ENCODE measurements at places on chromosomes 6 and 20.
A peak's percentile ranks its signal among the peaks of the same experiment; 100 is the strongest.

GRCh38 chr20:46640536-46641311 is 10.5 kb downstream of the SLC13A3 start:
- DNase-seq: no peak

GRCh38 chr6:139027620-139028182 is 844 bp upstream of the ABRACL start:
- DNase-seq: peak; percentile 77

- no peak for DNase-seq
Observed at GRCh38 chr6:102485480-102485879, 1092.0 kb downstream of the GRIK2 start.

GRCh38 chr20:58891718-58892140 is 39.2 kb downstream of the GNAS start:
- DNase-seq: peak; percentile 64

DNA sequence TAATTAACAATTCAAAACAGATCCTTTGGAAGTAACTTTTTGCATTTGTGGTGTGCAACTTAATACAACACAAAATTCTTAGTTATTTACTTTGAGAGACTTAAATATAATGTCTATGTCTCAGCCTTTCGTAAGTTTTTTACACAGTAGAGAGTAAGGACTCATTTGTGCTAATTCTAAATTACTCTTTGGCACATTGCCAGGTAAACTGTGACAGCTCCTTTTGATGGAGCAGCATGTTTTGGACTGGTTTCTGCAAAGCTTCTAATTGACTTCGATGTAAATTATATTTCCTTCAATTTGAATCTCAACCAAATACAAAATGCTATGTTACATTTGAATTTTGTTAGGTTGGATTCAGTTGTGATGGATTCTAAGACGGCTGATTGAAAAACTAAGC is 450.7 kb upstream of the OPRM1 start:
- DNase-seq: no peak

DNA sequence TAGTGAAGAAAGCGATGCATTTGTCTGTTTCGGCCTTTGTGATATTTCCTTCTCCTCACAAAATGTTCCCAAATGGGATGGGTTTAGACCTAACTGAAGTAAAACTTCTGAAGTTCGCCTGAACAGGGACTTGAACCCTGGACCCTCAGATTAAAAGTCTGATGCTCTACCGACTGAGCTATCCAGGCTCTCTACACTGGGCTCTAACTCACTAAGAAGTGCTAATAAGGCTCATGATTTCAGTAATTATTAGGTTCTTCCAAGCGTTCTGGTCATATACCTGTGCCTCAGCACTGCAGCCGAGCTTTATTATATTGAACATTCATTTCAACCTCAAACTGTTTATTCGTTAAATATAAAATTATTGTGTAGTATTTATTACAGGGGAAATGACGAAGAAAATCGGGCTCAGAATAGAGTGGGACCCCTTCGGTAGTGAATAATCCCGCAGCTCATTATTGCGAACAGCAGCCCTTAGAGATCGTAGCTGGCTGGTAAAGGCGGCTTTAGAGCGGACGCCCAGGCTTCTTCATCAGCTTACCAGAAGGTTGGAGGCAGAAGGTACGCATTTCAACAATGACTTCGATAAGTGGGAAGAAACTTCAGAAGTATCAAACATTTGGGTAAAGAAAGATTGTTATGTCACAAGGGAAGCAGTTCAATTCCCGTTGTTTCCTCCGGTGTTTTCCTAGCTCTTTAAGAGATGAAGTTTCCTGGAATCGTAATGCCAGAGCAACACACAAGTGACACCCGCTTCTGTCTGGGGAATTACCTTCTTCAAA is 119.0 kb upstream of the ZNF184 start:
- peak; percentile 69 for DNase-seq

DNA sequence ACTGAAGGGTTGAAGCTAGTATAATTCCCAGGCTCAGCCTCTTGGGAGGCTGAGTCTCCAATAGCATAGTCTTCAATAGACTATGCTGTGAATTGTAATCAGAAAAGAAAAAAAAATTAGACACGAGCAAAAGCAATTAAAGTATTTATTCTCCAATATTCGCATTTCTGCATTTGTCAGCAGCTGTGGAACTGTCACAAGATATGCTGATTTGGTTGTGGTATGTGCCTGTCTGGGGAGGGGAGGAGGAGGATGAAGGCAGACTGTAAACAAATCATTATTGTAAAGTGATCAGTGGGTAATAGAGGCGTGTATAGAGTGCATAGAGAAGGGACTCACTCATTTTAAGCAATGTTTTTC is 10.1 kb upstream of the BICRAL start:
- DNase-seq: no peak

DNA sequence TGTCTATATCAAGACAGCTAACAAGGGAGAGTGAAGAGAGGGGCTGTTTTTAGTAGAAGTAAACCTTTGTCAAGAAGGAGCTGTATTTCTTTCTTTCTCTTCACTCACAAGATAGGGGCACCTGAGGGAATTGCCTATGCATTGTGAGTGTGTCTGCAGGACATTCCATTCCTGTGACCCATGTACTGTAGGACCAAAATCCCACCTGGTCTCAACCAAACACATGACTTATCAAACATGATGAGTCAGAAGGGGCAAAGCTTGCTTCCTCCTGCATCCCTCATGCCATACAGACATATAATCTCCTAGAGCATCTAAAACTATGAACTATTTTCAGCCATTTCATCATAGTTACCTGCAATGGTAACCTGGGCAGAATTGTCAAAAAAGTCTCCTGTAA is 21.8 kb downstream of the PKHD1 start:
- DNase-seq: no peak

DNA sequence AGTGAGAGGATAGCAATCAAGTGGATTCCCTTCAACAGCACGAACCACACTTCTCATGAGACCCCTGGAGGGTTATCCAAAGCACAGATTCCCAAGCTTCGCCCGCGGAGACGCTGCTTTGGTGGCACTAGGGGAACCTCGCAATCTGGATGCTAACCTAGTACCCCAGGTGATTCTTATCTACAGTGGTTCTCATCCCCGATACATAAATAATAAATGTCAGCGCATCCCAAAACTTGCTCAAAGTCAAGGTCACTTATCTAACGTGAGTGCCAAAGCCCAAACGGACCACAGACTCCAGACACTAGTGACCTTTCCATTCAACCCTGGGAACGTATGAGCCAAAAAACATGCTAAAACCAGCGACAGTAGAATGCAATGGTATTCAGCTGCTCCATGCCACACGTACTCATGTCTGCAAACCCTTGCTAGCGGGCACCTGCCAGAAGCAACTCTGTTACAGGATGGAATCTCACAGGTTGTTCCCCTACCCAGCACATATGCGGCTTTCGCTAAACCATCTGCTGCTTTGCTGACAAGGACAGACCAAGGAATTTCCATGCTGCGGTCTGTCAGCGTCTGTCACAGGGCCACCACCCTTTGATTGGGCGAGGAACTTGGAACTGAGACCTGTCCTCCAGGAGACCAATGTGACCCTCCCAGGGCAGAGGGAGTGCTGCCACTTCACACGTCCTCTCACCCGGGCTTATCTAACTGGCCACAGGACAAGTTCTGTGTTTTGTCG is 16.8 kb downstream of the MYLK4 start:
- DNase-seq: peak; percentile 35

DNA sequence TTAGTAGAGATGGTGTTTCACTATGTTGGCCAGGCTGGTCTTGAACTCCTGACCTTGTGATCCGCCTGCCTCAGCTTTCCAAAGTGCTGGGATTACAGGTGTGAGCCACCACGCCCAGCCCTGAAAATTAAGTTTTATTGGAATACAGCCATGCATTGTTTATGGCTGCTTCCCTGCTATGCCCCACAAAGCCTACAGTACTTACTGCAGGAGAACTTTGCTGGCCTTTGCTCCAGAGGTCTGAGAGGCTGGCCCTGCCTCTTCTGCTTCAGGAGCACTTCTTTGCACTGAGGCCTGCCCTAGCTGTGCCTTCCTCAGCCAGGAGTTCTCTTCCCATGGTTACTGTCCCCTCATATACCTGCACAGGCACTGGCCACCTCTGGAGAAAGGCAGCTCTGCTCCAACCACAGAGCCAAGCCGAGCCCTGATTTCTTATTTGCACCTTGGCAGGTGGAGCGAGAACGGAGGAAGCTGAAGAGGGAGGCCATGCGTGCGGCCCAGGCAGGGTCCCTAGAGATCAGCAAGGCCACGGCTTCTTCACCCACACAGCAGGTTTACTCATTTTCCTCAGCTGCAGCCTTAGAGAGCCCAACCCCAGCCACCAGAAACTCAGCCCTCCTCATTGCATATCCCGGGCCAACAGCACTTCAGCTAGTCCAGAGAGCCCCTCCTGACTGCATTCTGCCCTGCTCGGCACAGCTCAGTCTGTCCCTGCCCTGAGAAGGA is 20.8 kb downstream of the C20orf173 start:
- DNase-seq: no peak

All from hematopoietic multipotent progenitor cell treated with erythropoietin and hydrocortisone succinate and interleukin-3 and kit ligand, for 4 days (in vitro differentiated cells).